Suppressor macrophage treated with lipopolysaccharide for 4 hours (primary cell): ENCODE measurements at places on chromosomes 6 and 20.

DNA sequence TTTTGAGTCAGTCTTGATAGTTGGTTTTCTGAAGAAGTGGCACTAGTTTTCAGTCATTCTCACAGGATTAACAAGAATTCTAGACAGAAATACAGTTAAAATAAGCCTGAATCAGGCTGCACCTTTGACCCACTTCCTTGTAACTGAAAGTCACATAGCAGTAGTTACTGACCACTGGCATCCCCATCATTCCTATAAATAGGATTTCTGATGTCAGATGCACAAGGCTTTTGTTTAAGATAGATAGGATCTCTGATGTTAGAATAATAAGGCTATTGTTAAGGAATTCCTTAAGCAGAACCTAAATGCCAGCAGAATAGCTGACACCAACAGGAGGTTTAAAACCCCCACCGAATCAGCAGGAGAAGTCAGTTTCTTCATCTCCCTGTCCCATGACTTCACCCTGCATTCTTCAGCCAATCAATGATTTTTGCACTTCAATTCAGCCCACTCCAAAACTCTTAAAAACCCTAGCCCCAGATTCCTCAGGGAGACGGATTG is 30.6 kb upstream of the ZBTB24 start:
- peak; percentile 19 for DNase-seq

DNA sequence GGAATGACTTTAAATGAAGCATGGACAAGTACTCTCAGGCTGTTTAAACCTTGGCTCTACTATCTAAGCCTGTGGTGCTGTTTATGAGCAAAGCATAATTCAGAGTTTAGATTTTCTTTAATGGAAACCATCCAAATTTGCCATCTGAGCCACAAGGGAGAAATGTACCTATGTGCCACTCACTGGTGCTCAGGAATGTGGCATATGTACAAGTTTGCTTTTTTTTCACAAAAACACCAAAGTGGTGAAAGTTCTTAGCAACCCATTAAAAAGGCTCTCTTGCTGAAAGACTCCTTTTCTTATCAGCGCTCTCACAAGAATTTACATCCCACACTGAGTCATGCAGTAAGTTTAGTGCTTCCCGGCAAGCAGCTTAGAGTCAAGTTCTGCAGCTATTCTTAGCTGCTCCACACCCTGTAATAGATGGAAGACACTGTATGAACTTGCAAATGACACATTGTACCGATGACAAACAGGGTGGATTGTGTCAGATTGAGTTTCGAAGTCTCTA is 57.3 kb upstream of the MLIP start:
- DNase-seq = no peak

GRCh38 chr20:58636983-58637421 is 14.1 kb upstream of the STX16 start:
- no peak for DNase-seq

GRCh38 chr20:16708602-16709001 is 21.2 kb upstream of the SNRPB2 start:
- DNase-seq = no peak

GRCh38 chr6:79031821-79032590 is 46.0 kb downstream of the PHIP start:
- DNase-seq = no peak

- no peak for DNase-seq
These were observed 169.9 kb downstream of the QRSL1 start for GRCh38 chr6:106799031-106799894.

- no peak for DNase-seq
These were observed 13.6 kb upstream of the GUCA1A start for GRCh38 chr6:42159431-42160024.

GRCh38 chr6:118768904-118769325 is 117.5 kb upstream of the CEP85L start:
- peak; percentile 81 for DNase-seq

DNA sequence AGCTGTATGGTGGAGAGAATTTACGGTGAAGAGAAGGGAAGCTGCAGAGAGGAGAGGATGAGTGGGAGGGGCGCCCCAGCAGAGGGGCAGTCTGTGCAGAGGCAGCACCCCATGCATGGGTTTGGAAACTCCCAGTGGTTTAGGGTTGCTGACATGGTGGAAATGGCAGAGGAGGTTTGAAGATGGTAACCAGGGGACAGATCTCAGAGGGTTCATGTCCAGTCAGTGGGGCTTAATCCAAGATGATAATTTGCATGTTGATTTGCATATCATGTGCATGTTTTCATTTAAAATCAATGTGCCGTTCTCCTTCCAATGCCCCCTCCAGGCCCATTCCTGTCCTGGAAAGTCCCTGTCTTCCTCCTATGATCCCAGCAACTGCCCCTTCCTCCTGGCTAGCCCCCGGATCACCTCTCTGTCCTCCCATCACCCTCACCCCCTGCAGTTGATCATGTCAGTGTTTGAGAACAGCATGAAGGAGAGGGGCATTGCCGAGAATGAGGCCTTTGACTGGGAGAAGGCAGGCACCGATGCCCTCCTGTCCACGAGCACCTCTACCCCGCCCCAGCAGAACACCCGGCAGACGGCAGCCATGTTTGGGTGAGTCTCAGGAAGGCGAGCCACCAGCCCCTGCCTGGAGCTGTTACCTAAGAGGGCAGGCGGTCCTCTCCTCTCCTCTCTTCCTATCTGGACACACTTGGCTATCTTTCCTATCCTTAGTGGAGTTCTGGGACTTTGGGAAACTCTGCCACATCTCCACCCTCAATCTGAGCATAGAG is 14.3 kb downstream of the TTBK1 start:
- DNase-seq = peak; percentile 24

- DNase-seq = peak; percentile 72
These were observed 16.5 kb downstream of the TNFAIP3 start for GRCh38 chr6:137883400-137884148.

GRCh38 chr6:143159001-143159400 is 98.3 kb downstream of the AIG1 start:
- no peak for DNase-seq

- DNase-seq = no peak
These were observed 106.3 kb upstream of the ZNF217 start for GRCh38 chr20:53699906-53700305.

GRCh38 chr6:127475135-127475822 is 16.1 kb upstream of the KIAA0408 start:
- no peak for DNase-seq

GRCh38 chr20:60718743-60719480 is 533.1 kb upstream of the CDH4 start:
- no peak for DNase-seq

DNA sequence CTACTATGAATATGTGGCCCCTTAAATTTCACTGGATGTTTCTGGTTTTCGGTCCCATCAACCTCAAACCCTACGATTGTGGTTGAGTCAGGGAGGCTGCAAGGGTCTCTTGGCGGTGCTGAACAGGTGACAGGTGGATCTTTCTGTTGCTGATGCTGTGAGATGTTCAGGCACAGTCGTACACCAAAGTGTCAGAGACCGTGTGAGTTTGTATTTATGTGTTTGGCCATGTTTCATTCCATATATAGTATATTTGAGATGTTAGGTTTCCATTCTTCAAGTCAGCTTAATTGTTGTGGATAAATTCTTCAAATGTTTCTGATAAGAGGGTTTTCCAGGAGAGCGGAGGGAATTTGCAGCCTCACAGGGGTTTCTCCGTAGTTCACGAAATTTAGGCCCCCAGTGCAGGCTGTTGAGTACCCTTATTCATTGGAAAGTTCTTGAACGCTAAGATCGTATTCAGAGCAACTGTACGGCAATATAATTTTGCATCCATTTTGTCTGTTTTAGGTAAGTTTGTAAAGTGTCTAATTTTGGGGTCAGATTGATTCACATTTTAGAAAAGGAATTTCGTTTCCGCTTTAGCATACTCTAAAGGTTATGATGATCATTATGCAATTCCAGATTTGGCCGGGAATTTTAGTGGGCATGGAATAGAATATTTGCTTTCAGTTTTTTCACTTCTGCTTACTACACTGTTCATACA is 1.2 kb downstream of the TAB2 start:
- DNase-seq = peak; percentile 83

- DNase-seq = no peak
These were observed 2.7 kb upstream of the SIRPG start for GRCh38 chr20:1660246-1660645.
